MCF 10A (cell line): ENCODE measurements at places on chromosomes 3 and 15. TPM values are rescaled to one million over a fixed set of nuclear protein-coding genes. Genes with fewer than 3 reads are reported as not detected.
A peak's percentile ranks its signal among the peaks of the same experiment; 100 is the strongest.

DNA sequence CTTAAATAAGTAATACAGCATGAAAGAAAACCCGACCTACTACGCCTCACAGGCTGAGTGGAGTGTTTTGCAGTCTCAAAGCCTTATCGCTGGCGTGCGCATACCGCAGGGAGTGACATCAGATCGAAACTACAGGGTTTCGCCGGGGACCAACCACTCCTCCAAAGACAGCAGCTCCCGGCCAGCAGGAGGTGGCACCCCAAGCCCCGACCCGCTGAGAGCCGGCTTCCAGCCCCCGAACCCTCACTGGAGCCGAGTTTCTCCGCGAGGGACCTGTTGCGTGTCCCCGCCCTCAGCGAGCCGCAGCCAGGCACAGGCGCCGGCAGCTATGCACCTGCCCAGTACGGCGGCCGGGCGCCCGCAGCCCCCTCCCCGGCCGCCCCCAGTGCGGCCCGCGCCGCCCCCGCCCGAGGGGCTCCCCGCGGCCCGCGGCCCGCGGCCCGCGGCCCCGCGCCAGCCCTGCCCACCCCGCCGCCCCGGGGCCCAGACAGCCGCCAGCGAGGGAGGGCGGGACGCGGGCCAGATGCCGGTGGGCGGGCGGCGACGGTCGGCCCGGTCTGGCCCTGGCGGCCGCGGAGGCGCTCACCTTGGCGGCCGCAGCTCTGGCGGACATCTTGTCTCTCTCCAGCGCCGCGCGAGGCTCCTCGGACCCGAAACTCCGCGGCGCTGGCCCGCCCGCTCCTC is 710 bp downstream of the TJP1 start:
- H3K36me3 ChIP-seq, result peaks cover 15% of the 10 kb centered on the region
- H3K27ac ChIP-seq, result peak overlapping the region; percentile 92
- H3K4me3 ChIP-seq, result peak overlapping the region; percentile 87
- no peaks in the 10 kb centered on the region for H3K27me3 ChIP-seq
- peaks cover 11% of the 10 kb centered on the region for H3K4me1 ChIP-seq
- peak; percentile 87 for DNase-seq

- no peak overlapping the region for H3K4me3 ChIP-seq
- DNase-seq, result peak; percentile 19
- peaks cover 29% of the 10 kb centered on the region for H3K4me1 ChIP-seq
- H3K27ac ChIP-seq, result peak overlapping the region; percentile 20
- H3K36me3 ChIP-seq, result peaks cover 13% of the 10 kb centered on the region
- no peaks in the 10 kb centered on the region for H3K27me3 ChIP-seq
These were observed 27.1 kb downstream of the DUOX1 start for GRCh38 chr15:45156744-45157455.

Gene ASB14
- not detected in 2 replicates for total RNA-seq

DNA sequence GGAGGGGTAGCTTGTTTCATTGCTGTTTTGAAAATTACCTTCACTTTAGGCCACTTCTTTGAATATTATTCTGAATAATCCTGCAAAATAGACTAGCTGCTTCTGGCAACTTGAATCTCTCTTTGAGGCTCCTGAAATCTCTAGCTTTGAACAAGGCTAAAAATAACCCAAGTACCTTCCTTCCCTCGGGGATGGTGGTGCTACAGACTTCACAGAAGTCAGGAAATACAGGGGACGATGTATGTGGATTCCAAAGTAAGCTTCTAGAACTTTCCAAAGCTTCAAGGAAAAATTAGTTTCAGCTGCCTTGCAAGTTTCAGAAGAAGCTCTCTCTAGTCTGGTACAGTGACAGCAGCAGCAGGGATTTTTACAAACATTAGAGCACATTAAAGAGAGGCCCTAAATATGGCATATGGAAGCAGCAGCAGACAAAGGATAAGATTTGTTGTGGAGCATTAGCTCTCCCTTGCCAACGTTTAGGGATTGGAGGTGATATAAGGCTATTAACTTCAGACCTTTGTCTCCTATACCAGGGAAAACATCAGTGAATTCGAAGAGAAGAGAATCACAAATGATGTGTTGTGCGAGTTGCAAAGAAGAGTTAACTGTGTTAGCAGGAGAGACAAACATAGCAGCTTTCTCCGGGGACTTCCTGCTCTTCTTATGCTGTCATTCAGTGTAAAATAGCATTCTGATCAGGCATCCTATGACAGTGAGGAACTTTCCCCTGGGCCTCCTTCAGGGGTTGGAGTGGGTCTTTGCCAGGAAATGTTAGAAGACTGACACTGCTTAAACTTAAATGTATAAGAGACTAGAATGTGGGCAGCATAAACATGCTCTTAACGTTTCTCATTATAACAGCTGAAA is 783.0 kb upstream of the ARPP21 start:
- H3K4me3 ChIP-seq, result no peak overlapping the region
- H3K36me3 ChIP-seq, result no peaks in the 10 kb centered on the region
- H3K4me1 ChIP-seq, result peaks cover 5% of the 10 kb centered on the region
- DNase-seq, result no peak
- H3K27me3 ChIP-seq, result peaks cover 4% of the 10 kb centered on the region

GRCh38 chr3:43106293-43106628 is 382 bp upstream of the POMGNT2 start:
- DNase-seq, result no peak
- H3K27me3 ChIP-seq, result no peaks in the 10 kb centered on the region
- no peaks in the 10 kb centered on the region for H3K36me3 ChIP-seq
- H3K4me3 ChIP-seq, result peak overlapping the region; percentile 70

GRCh38 chr15:73114064-73114463 is 61.8 kb downstream of the NEO1 start:
- DNase-seq, result no peak
- no peaks in the 10 kb centered on the region for H3K27me3 ChIP-seq
- H3K4me1 ChIP-seq, result no peaks in the 10 kb centered on the region
- no peaks in the 10 kb centered on the region for H3K36me3 ChIP-seq
- no peak overlapping the region for H3K4me3 ChIP-seq

DNA sequence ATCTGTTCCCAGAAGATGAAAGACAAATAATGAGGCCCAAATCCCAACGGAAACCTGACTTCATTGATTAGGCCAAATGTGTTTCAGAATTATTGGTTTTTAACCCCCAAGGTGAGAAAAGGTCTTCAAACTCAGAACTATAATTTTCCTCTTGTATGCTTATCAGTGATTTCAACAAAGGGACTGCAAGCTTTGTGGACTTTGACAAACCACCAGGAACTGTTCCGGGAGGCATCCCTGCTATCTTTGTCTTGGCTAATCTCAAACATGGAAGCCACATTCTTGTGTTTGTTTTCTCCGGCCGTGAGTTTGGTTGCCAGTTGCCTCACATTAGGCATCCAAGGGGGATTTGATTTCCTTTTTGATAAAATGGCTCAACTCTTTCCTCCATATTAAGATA is 19.5 kb downstream of the ARHGEF3 start:
- H3K36me3 ChIP-seq, result no peaks in the 10 kb centered on the region
- H3K27me3 ChIP-seq, result no peaks in the 10 kb centered on the region
- peak overlapping the region; percentile 92 for H3K27ac ChIP-seq
- H3K4me3 ChIP-seq, result no peak overlapping the region
- H3K4me1 ChIP-seq, result peaks cover 27% of the 10 kb centered on the region

DNA sequence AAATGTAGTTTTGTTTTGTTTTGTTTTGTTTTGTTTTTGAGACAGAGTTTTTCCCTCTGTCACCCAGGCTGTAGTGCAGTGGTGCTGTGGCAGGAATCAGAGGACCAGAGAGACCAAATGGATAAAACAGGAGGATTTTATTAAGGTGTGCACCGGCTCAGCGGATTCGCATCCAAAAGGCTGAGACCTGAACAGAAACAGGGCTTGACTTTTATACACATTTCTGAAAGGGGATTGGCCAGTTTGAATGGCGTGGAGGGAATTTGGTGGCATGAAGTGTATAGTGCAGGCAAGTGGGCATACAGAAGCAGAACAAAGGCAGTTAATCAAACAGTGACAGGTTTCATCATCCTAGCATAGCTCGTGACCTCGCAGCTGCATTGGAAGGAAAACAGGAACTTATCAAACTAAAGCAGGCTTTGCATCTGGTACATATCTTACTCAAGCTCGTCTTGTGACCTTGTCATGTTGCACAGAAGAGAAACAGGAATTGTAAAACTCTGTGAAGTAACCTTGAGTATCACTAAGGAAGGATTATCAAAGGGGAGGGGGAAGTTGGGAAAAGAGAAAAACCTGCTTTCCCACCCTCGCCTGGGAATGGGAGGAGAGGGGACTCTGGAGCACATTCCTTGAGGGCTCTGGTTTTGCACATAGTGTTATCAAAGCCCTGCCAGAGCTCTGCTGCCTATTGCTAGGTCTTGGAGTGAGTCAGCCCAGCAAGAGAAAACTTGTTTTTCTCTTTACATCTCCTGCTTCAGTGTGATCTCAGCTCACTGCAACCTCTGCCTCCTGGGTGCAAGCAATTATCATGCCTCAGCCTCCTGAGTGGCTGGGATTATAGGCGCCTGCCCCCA is 38.5 kb downstream of the C3orf62 start:
- peaks cover 5% of the 10 kb centered on the region for H3K36me3 ChIP-seq
- peak; percentile 73 for DNase-seq
- peak overlapping the region; percentile 3 for H3K4me3 ChIP-seq

DNA sequence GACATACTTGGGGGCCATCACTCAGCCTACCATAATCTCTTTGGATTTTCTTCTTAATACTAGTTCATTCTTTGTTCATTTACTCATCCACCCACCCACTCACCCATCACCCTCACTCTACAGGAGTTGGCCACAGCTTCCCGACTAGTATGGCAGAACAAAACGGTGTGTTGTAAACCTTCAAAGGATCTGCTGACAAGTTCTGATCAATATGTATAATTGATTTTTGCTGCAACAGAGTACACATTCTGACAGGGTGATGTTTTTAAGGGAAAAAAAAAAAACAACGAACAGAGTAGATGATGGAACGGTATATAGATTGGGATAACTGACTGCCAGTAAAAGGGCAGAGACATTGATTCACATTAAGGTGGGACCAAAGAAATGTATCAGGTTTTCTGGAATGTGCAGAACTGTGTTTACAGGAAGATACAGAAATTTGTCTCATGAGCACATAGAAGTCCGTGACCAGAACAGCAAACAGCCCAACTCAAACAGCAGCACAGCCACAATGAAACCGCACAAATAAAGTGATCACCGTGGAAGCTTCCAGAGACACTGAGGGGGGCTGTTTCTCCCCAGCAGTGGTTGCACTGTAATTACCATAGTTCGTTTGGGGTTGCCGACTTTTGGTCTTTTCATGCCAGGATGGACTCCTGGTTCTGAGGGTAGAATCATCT is 931.9 kb downstream of the FHIT start:
- H3K4me3 ChIP-seq, result no peak overlapping the region
- H3K27me3 ChIP-seq, result no peaks in the 10 kb centered on the region
- no peaks in the 10 kb centered on the region for H3K36me3 ChIP-seq
- DNase-seq, result no peak

DNA sequence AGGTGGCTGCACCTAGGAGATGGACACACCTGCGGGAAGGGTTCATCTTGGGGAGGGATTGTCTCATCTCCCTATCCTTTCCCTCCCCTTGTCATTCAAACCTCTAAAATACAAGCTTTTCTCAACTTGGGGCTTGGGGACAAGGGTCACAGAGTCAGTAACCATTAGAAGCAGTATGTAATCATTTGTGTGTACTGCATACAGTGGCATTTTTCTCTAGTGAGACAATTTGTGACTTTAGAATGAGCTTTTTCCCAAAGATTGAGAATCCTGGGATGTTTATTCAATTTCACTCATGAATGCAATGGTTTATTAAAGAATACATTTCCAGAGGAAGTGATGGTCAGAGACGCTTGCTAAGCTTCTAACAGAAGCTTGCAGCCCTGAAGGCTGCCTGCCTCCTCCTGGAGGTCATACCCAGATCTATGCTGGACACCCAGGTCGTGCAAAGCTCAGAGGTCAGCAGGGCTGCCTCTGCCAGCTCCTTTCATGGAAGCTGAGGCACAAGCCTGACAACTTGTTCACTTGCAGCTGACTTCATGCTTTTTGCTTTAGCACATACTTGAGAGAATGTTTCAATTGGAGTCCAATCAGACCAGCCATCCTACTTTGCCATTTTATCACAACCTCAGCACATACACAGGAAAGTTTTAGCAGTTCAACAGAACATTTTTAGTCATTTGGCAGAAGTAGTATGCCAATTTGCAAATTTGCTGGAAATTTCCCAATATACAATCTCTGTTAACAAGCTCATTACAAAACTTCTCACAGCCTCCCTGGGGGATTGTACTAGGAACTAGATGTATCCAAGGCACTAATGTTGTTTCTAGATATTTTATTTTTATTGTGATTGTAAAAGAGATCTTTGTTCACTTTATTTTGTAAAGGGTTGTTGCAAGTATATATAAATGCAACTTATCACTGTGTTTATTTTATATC is 25.6 kb upstream of the ALDH1L1 start:
- no peaks in the 10 kb centered on the region for H3K27me3 ChIP-seq
- no peaks in the 10 kb centered on the region for H3K36me3 ChIP-seq
- no peak overlapping the region for H3K27ac ChIP-seq
- H3K4me3 ChIP-seq, result no peak overlapping the region

DNA sequence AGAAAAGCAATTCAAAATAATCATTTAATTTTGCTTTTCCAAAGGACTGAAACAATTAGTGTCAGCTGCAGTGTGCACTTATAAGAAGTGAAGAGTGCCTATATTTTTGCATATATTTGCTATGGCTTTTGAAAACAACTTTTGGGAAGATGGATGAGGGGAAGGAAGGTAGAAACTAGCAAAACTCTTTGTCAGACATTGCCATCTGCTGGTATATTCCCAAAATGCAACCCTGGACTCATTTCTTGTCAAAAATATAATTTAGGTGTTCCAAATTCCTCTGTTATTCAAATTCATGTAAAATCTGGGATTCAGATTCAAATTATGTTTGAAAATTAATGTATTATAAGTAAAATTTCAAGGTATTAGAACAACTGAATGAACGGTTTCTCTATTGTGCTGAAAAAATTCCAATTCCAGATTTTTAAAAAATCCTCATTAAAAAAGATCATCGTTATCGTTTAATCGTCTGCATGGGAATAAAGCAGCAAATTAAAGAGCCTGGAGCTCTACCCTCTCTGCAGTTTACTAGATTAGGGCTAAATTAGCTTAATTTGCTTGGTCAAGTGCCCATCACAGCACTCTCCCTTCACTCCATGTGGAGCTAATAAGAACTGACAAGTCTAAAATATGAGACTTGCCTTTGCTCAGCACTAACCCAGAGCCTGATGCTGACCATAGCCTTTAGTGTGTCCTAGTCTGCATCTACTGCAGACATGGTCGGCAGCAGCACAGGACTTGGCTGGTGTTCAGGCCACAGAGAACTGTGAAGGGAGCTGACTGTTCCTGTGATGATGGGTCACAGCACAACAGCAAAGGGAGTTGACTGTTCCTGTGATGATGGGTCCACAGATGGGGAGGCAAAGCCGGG is 67.9 kb upstream of the MITF start:
- no peak overlapping the region for H3K27ac ChIP-seq
- H3K27me3 ChIP-seq, result no peaks in the 10 kb centered on the region
- peaks cover 14% of the 10 kb centered on the region for H3K4me1 ChIP-seq
- peak; percentile 67 for DNase-seq

- peaks cover 98% of the 10 kb centered on the region for H3K36me3 ChIP-seq
- peak overlapping the region; percentile 21 for H3K4me3 ChIP-seq
- H3K27ac ChIP-seq, result no peak overlapping the region
- H3K4me1 ChIP-seq, result peaks cover 47% of the 10 kb centered on the region
- H3K27me3 ChIP-seq, result no peaks in the 10 kb centered on the region
These were observed 7.1 kb downstream of the AMOTL2 start for GRCh38 chr3:134366928-134367811.

GRCh38 chr3:13073326-13074005 is at the start of gene IQSEC1:
Gene IQSEC1 (minus strand): TSS chr3:13073429. CDS start chr3:13073014, 415 bp downstream.
- H3K36me3 ChIP-seq, result no peaks in the 10 kb centered on the region
- no peak within 1 kb of the TSS for H3K4me3 ChIP-seq
- H3K27ac ChIP-seq, result no peak within 1 kb of the TSS
- H3K4me1 ChIP-seq, result no peaks in the 10 kb centered on the region
- peaks cover 52% of the 10 kb centered on the region for H3K27me3 ChIP-seq

GRCh38 chr3:126781406-126781805 is 77.4 kb downstream of the CHCHD6 start:
- H3K36me3 ChIP-seq, result peaks cover 7% of the 10 kb centered on the region
- no peaks in the 10 kb centered on the region for H3K27me3 ChIP-seq
- peak overlapping the region; percentile 97 for H3K27ac ChIP-seq
- H3K4me1 ChIP-seq, result peaks cover 51% of the 10 kb centered on the region
